ENCODE measurements at places on chromosomes 2 and 18. TPM values are rescaled to one million over a fixed set of nuclear protein-coding genes. Genes with fewer than 3 reads are reported as not detected.

Gene DTNA
- total RNA-seq, result 0.22 TPM

Gene SULT1C4
- not detected for total RNA-seq

Gene DDX18
- 40.2 TPM for total RNA-seq

Gene CFC1
- total RNA-seq, result not detected

Gene ZBTB7C
- 0.10 TPM for total RNA-seq

Gene TMEM127
- total RNA-seq, result 3.7 TPM

Gene LHCGR
- not detected for total RNA-seq

Gene CGREF1
- 29.1 TPM for total RNA-seq

- DNase-seq, result no peak
Observed at GRCh38 chr2:5693287-5694201, 1.4 kb downstream of the SOX11 start.

- DNase-seq, result no peak
Observed at GRCh38 chr2:67954093-67954748, 108.6 kb downstream of the C1D start.

GRCh38 chr2:48250943-48251342 lies 279.0 kb upstream of the STON1 start:
- no peak for DNase-seq

GRCh38 chr2:239735131-239735828 lies 289.9 kb downstream of the NDUFA10 start:
- DNase-seq, result no peak

DNA sequence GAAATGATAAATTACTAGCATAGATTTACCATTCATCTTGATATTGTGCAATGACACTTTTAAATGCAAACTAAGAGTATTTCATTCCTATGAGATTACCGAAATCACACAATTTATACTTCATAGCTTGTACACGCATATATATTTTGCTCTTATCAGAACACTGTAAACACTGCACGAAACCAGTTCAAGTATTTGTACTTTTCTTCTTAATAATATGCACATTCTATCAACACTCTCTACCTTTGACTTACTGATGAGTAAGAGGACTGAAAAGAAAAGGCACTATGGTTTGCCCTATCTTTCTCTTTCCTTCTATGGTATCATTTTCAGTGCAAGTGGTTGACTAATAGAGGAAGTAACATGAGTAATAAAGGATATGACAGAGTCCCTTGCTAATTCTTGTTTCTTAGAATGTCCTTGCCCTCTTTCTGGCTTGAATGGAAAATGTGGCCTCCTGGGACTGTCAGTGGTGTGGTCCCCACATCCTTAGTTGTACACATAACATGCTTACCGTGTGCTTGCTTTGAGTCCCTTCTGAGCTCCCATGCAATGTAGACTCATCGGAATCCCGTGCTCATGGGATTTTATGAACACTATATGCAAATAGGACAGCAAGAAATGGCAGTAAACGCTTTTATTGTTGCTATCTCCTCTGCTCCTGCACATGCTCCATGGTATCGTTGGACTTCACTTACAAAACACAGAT lies 363.5 kb upstream of the TNP1 start:
- no peak for DNase-seq

GRCh38 chr2:55493220-55493619 lies 26.3 kb upstream of the CFAP36 start:
- no peak for DNase-seq

DNA sequence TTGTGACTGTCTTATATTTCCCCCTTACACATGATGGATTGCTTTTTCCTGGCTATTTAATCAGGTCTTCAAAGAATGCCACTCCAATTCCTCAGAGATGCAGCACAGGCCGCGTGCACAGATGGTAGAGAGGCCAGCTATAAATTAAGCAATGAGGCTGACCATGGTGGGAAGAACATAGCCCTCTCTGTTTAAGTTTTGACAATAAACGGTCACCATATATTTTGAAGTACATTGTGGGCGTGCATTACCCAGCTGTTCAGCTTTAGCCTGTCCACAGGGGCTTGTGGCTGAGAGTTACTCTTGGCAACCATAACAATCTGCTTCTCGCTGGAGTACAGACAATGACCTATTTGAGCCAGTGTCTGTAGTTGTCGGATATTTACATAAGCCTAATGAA lies 730.8 kb downstream of the DCC start:
- no peak for DNase-seq

GRCh38 chr18:42184685-42185477 lies 229.8 kb downstream of the PIK3C3 start:
- no peak for DNase-seq

Data from MG63 (cell line).